Ovary (tissue), 10 donors: ENCODE measurements at places on chromosomes 11 and 22.

DNA sequence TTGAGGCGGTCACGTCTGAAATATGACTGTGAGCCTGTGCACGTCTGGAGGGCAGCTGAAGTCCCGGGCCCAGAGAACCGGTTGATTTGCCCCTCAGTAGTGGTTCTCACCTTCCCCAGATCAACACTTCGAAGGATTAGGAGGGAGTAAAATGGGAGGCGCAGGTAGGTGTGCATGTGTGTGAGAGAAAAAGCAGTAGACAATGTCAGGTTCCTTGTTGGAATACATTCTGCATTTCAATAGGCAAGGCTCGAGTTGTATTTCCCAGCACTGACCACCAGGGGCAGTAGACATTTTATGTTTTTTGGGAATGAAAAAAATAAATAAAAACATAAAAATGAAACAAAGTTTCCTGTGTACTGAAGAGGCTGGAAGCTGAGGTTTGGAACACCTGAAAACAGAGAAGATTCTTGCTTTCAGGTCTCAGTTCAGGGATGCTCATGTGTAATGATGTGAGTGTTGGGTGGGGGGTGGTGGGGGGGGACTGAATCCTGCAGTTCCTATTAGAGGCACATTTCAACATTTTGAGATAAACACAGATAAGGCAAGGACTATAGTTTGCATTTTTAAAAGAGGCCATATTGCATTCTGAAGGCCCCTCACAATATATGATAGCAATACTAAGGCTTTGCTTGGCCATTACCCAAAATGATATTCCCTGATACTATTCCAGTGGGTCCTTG, 333.9 kb downstream of the CADM1 start:
- no peak overlapping the region for H3K4me3 ChIP-seq
- DNase-seq = peak; percentile 33
- H3K27ac ChIP-seq = no peak overlapping the region
- H3K36me3 ChIP-seq = no peaks in the 10 kb centered on the region
- H3K4me1 ChIP-seq = no peaks in the 10 kb centered on the region

DNA sequence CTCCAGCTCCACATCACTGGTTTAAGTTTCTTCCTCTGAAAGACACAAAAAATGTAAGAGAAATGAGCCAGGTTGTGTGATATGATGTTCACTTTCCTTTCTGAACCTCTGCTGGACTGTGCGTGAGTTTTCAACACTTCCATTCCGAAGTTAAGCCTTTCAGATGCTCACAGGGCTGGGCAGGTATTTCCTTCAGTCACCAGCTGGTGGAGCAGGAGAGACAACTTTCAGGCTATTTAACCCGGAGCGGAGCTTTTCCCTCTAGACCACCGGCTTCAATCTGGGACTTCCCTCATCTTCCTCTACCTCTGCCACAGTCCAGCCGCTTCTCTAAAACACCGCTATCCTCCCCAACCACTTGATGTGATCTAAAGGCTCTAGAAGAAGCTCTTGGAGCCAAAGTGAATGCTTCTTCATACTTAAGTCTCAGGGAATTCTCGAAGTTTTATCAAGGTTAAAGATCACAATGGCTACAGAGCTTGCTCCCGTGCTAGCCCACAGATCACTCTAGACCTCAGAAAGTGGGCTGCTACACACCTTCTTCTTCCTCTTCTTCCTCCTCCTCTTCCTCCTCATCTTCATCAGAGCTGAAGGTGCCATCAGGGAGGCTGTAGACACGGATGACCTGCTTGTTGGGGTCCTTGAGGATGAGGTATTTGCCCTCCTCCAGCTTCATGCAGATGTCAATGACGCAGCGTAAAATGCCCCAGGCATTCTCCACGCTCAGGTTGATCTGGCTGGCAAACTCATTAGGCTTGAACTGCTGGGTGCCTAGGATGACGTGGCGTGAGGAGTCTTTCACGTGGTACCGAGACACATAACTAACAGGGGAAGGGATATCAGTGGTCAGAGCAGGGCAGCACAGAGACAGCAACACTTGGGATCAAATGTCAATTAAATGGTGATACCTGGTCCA, 4.4 kb upstream of the FOXRED2 start:
- H3K27me3 ChIP-seq = no peaks in the 10 kb centered on the region
- peaks cover 8% of the 10 kb centered on the region for H3K4me1 ChIP-seq
- no peak for DNase-seq

GRCh38 chr11:105181521-105181920, 42.0 kb upstream of the CARD18 start:
- H3K36me3 ChIP-seq = no peaks in the 10 kb centered on the region
- no peaks in the 10 kb centered on the region for H3K27me3 ChIP-seq
- no peak for DNase-seq
- no peaks in the 10 kb centered on the region for H3K4me1 ChIP-seq
- no peak overlapping the region for H3K27ac ChIP-seq
- H3K4me3 ChIP-seq = no peak overlapping the region

GRCh38 chr11:3380706-3381545, 2.0 kb upstream of the ZNF195 start:
- DNase-seq = no peak
- peaks cover 1% of the 10 kb centered on the region for H3K4me1 ChIP-seq
- no peaks in the 10 kb centered on the region for H3K36me3 ChIP-seq
- H3K27ac ChIP-seq = no peak overlapping the region

DNA sequence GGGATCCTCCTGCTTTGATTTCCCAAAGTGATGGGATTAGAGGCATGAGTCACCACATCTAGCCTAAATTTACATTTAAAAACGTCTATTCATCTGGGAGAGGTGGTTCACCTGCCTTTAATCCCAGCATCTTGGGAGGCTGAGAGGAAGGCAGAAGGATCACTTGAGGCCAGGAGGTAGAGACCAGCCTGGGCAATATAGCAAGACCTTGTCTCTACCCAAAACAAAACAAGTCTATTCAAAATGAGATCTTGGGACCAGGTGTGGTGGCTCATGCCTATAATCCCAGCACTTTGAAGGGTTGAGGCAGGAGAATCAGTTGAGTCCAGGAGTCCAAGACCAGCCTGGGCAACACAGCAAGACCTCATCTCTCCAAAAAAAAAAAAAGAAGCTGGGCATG, 4.9 kb upstream of the UBASH3B start:
- H3K4me3 ChIP-seq = no peak overlapping the region
- DNase-seq = no peak
- H3K4me1 ChIP-seq = peaks cover 1% of the 10 kb centered on the region
- no peaks in the 10 kb centered on the region for H3K36me3 ChIP-seq
- H3K27ac ChIP-seq = no peak overlapping the region

DNA sequence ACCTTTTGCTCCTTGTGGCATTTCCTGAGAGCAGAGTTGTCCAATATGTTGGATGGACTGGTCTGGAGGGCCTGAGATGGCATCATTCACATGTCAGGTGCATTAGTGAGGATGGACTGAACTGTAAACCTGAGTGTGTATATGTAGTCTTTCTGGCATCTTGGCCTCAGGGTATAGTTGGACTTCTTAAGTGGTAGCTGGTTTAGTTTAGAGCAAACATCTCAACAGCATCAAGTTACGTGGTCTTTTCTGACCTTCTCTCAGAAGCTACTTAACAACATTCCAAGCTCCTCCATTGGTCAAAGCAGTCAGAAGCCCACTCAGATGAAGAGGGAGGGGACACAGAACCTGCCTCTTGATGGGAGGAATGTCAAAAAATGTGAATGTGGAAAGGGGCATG, 829.9 kb downstream of the METTL15 start:
- no peaks in the 10 kb centered on the region for H3K36me3 ChIP-seq
- H3K27ac ChIP-seq = no peak overlapping the region
- no peaks in the 10 kb centered on the region for H3K4me1 ChIP-seq
- H3K27me3 ChIP-seq = no peaks in the 10 kb centered on the region

DNA sequence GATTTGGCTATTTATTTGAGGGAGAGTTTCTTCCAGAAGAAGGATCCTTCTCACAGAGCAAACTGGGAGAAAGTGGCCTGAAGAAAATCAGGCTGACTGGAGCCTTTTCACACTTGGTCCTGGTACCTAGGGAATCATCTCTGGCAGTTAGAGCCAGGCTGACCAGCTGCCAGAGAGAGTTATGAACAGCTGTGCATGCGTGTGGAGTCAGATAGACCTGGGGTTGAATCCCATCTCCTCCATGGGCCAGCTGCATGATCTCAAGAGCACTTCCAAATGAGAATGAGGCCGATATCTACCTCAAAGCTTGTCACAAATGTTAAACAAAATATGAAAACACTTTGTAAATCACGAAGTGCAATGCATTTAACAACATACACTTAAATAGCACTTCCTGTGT, 390.0 kb downstream of the TENM4 start:
- DNase-seq = no peak
- H3K4me1 ChIP-seq = peaks cover 2% of the 10 kb centered on the region
- no peaks in the 10 kb centered on the region for H3K36me3 ChIP-seq
- no peaks in the 10 kb centered on the region for H3K27me3 ChIP-seq

- H3K27me3 ChIP-seq = no peaks in the 10 kb centered on the region
- no peaks in the 10 kb centered on the region for H3K36me3 ChIP-seq
- DNase-seq = no peak
- no peak overlapping the region for H3K27ac ChIP-seq
- H3K4me3 ChIP-seq = no peak overlapping the region
- H3K4me1 ChIP-seq = peaks cover 2% of the 10 kb centered on the region
Observed at GRCh38 chr22:38172832-38173640, 8.6 kb downstream of the PLA2G6 start.

GRCh38 chr11:8873741-8874405, 37.1 kb upstream of the AKIP1 start:
- no peak for DNase-seq
- peaks cover 6% of the 10 kb centered on the region for H3K4me1 ChIP-seq

- no peak overlapping the region for H3K27ac ChIP-seq
- H3K27me3 ChIP-seq = no peaks in the 10 kb centered on the region
- H3K36me3 ChIP-seq = no peaks in the 10 kb centered on the region
- DNase-seq = no peak
- H3K4me3 ChIP-seq = no peak overlapping the region
Observed at GRCh38 chr11:16194566-16194965, 161.8 kb downstream of the SOX6 start.

- H3K4me1 ChIP-seq = no peaks in the 10 kb centered on the region
- no peaks in the 10 kb centered on the region for H3K36me3 ChIP-seq
- H3K27ac ChIP-seq = no peak overlapping the region
- DNase-seq = no peak
Observed at GRCh38 chr11:119229741-119230140, 23.6 kb downstream of the CBL start.

DNA sequence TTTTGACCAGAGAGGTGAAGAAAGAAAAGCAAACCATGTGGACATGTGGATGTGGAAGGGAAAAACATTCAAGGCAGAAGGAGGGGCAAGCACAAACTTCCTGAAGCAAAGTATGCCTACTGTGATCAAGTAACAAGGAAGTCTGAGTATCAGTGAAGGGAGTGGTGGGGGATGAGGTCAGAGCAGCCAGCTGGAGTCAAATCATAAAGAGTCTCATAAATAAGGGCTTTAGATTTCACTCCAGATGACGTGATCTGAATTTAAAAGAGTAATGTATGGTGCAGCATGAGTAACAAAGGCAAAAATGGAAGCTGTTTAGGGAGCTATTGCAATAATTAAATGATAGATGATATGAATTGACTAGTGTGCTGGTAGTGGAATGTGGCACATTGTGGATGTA, 665.4 kb upstream of the CCDC90B start:
- H3K4me3 ChIP-seq = no peak overlapping the region
- no peak overlapping the region for H3K27ac ChIP-seq
- DNase-seq = no peak
- H3K36me3 ChIP-seq = no peaks in the 10 kb centered on the region
- no peaks in the 10 kb centered on the region for H3K27me3 ChIP-seq

DNA sequence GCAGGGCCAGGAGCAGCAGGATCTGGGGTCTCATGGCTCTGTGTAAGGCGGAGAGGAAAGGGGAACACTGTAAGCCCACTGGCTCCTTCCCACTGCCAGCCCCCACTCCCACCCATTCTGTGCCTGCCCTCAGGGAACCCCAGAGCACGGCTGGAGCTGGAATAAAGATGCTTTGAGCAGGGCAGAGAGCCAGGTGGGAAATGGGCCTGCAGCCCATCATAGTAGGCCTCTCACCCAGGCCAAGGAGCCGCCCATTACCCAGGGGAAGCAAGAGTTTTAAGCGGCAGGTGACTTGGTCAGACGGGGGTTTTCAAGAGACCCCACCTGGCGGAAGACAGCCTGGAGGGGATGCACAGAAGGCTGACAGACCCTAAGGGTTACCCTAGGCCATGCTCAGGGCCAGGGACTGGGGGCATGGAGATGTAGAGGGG, 4.6 kb downstream of the LRRC32 start:
- H3K4me1 ChIP-seq = peaks cover 12% of the 10 kb centered on the region
- H3K27ac ChIP-seq = no peak overlapping the region
- no peak overlapping the region for H3K4me3 ChIP-seq
- peak; percentile 15 for DNase-seq

- no peaks in the 10 kb centered on the region for H3K4me1 ChIP-seq
- DNase-seq = no peak
- no peak overlapping the region for H3K27ac ChIP-seq
- no peaks in the 10 kb centered on the region for H3K36me3 ChIP-seq
Observed at GRCh38 chr11:110106713-110107274, 13.6 kb downstream of the ZC3H12C start.

DNA sequence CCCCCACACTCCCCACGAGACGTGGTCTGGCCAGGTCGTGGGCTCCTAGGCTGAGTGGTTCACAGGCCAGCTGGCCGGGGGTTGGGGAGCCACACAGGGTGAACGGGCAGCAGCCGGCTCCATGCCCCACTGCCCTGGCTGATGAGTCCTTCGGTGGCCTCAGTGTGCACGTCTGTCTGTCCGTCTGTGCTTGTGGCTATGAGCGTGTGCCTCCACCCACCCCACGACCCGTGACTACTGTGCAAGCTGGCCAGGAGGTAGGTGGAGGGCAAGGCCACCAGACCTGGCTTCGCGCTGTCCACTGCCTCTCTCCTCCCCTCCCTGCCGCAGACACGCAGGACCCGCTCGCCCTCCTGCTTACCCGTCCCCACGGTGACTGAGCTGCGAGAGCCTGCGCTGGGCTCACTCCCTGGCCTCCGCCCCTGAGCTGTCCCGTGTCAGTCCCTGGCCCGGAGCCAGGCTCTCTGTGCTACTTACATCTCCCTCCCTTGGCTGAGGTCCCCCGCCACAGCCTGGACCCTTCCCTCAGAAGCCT, 14.1 kb downstream of the CSDC2 start:
- peaks cover 14% of the 10 kb centered on the region for H3K4me1 ChIP-seq
- no peak overlapping the region for H3K4me3 ChIP-seq
- H3K27ac ChIP-seq = peak overlapping the region; percentile 65
- DNase-seq = peak; percentile 86

DNA sequence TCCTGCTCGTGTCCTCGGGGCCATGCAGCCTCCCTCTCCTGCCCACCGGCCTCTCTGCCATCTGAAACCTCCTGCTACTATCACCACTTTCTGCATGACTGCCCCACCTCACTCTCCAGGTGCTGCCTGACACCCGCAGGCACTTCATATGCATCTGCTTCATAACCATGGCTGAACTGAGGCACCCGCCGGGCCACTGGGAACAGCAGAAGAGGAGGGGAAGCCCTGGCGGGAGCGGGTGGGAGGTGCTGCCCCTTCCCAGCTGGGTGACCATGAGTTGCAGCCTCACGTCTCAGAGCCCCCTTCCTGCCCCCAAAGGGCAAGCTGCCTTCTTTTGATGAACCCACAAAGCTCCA, 21.7 kb upstream of the PICK1 start:
- no peak overlapping the region for H3K4me3 ChIP-seq
- H3K36me3 ChIP-seq = no peaks in the 10 kb centered on the region
- DNase-seq = no peak
- H3K27me3 ChIP-seq = no peaks in the 10 kb centered on the region
- H3K27ac ChIP-seq = no peak overlapping the region

- H3K27me3 ChIP-seq = no peaks in the 10 kb centered on the region
- H3K36me3 ChIP-seq = no peaks in the 10 kb centered on the region
- no peak for DNase-seq
Observed at GRCh38 chr22:48712558-48713271, 1115.0 kb downstream of the BRD1 start.

GRCh38 chr11:120284272-120284671, 40.8 kb upstream of the TLCD5 start:
- H3K36me3 ChIP-seq = no peaks in the 10 kb centered on the region
- no peaks in the 10 kb centered on the region for H3K4me1 ChIP-seq
- no peak overlapping the region for H3K27ac ChIP-seq
- DNase-seq = no peak
- H3K4me3 ChIP-seq = no peak overlapping the region
- H3K27me3 ChIP-seq = no peaks in the 10 kb centered on the region
